MCF 10A (cell line): ENCODE measurements at places on chromosomes 4 and X. TPM values are rescaled to one million over a fixed set of nuclear protein-coding genes. Genes with fewer than 3 reads are reported as not detected.

Gene DCAF8L2
- total RNA-seq: not detected in 2 replicates

Gene PRDM8
- 4.8 and 4.9 TPM in 2 replicates for total RNA-seq

DNA sequence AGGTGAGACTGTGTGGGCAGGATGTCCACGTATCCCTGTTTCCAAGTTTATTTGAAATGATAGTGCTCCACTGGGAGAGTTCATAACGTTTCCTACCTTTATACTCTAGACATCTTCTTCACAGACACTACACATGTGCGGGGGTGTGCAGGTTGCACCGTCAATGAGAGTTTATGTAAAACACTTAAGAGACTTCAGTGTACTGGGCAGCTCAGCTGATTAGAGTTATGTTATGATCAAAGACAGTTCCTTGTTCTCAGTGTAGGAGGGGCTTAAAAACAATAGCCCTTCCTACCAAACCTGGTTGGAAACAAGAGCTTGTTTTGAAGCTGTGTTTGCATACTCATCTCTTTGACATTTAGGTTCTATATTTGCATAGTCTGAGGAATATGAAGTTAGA, 326.9 kb upstream of the AGA start:
- no peak for DNase-seq

Gene PSAPL1
- not detected in 2 replicates for total RNA-seq

DNA sequence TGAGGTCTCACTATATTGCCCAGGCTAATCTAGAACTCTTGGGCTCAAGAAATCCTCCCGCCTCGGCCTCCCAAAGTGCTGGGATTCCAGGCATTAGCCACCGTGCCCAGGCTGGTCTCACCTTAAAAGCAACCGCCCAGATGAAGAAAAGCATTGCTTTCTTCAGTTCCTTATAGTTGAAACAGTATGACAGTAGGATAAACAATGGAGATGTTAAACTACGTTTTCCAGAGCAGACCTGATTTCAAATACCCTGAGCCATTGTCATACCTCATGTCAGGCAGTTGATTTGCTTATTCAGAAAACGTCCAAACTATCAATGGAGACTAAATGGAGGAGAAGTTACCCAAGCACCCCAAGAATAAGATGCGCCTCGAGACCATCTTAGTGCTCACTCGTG, 26.3 kb upstream of the TMEM131L start:
- no peak for DNase-seq

- DNase-seq: no peak
Observed at GRCh38 chr4:123871341-123871740, 474.7 kb downstream of the SPRY1 start.

GRCh38 chrX:153706799-153707198, 17.4 kb downstream of the BCAP31 start:
- DNase-seq: no peak

GRCh38 chr4:10731690-10732089, 47.1 kb upstream of the CLNK start:
- no peak for DNase-seq

- no peak for DNase-seq
Observed at GRCh38 chrX:143296521-143296920, 220.8 kb downstream of the SPANXN3 start.

DNA sequence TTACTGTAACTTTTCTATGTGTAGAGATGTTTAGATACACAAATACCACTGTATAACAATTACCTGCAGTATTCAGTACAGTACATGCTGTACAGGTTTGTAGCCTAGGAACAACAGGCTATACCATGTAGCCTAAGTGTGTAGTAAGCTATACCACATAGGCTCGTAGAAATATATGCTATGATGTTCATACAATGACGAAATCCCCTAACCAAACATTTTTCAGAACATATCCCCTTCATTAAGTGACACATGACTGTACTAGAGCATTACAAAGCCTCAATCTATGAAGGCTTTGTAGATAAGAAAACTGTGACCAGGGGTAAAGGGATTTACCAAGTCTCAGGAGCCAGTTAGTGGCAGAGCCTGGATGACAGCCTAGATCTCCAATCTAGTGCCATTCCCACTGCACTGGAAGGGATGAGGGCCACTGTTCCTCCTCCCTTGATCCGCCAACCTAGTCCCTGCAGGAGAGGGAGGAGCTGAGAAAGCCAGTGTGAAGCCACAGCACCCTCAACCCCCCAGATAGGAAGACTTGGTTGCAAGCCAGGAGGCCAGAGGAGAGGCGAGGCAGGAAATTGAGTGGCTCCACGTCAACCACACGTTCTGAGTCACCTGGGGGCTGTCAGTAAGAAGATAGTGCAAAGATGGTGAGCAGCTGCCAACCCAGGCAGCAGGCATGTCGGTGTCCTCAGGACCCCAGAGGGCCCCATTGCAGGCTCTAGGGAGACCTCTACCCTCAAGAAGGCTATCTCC, 227.7 kb downstream of the BCOR start:
- peak; percentile 79 for DNase-seq

DNA sequence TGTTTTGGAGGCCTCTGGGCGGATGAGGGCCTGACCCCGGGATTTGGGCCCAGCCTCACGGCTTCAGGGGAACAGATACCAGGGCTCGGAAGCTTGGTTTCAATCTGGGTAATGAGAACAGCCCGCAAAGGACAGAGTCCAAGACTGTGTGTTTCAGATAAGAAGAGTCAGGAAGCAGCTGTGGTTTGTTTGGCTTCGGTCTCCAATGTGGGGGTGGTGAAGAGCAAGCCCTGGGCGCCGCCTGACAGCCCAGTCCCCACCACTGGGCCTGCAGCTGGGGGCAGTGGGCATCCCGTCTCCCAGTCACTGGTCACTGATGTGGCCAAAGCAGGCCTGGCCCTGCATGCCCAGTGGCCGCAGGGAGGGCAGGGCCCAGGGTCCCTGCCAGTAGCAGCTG, 9.1 kb downstream of the WFS1 start:
- DNase-seq: no peak

- DNase-seq: no peak
Observed at GRCh38 chr4:59571805-59572430, 1628.2 kb upstream of the ADGRL3 start.

- no peak for DNase-seq
Observed at GRCh38 chr4:10226756-10227155, 110.2 kb upstream of the WDR1 start.

DNA sequence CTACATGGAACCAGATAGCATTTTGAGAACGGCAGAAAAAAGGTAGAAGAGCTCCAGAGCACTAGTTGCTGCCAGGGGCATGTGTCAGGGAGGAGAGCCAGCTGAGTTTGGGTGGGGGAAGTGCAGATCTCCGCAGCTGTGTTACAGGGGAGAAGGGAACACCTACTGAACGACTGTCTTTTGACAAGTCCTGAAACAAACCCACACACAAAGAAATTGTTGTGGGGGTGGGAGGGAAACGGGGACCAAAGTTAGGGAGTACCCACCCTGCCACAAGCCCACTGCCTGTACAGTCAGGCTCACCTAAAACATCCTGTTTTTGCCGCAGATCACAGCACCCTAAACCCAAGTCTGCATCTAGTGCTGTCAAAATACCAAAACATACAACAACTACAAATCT, 55.5 kb downstream of the LEF1 start:
- no peak for DNase-seq

DNA sequence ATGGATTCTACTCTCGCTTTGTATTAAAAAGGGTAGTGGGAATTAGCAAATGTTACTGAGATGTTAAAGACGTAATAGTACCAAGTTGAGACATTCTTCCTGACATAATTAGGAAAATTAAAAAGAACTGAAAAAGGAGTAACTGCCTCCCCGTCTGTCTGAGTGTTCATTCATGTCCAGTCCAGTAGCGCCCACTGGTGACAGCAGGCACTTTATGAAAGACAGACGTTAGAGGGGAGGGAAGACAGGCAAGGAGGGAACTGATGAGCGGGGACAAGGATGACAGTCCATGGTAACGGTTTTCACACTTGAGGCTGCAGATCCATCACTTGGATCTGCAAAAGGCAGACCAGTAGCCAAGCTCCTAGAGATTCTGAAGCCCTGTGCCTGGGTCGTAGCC, 326.7 kb downstream of the STK32B start:
- DNase-seq: peak; percentile 55

- no peak for DNase-seq
Observed at GRCh38 chr4:165210566-165210965, 3.2 kb downstream of the KLHL2 start.

Gene SHROOM4
- total RNA-seq: 0.12 TPM in 1 of 2 replicates, not detected in the other

DNA sequence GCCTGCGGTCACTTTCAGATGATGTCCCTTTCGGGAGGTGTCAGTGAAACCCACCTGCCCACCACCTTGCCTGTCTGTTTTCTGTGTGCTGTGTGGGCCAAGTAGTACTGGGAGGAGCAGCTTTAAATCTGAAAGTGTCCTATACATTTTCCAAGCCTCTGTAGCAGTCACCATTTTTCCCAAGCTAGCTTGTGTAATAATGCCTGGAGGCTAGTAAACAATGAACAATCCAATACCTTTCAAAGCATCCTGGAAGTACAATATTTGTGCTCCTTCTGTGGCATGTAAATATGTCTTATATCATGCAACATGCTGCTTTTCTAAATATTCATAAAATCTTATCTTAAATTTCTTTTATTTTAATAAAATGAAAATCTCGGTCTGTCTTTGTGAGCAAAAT, 111.6 kb upstream of the C1GALT1C1 start:
- peak; percentile 69 for DNase-seq

DNA sequence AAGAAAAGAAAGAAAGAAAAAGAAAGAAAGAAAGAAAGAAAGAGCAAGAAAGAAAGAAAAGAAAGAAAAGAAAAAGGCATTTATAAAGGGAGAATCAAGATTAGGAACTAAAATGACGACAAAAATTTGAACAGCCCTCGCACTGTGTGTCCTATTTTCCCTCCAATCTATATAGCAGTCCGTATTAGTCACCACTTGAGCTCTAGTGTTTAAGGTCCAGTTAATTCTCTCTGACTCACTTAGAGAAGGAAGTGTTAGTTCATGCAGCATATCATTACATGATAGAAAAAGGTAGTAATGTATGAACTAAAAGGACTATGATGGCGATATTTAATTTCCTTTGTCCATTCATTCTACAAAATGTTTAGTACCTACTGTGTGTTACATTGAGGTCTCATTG, 122.7 kb downstream of the CBLL2 start:
- peak; percentile 52 for DNase-seq

DNA sequence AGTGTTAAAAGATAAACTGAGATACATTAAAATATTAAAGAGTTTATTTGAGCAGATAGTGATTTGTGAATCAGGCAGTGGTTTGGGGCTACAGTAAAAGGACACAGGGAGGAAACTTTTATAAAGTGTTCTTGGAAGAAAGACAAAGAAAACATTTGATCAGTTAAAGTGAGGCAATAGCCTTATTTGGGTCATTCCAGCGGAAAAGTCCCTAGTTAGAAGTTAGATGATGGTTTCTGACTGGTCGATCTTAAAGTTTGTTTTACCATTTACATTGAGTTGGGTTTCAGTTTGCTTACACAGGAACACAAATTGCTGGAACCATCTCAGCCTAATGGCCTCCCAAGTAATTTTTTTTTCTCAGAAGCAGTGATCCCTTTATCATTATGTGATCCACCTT, 69.7 kb downstream of the PPP1R2C start:
- DNase-seq: peak; percentile 36

Gene CACNA1F
- not detected in 2 replicates for total RNA-seq

Gene RHOXF2B
- total RNA-seq: not detected in 2 replicates

Gene SUPT20HL2
- not detected in 2 replicates for total RNA-seq

Gene FAM47A
- not detected in 2 replicates for total RNA-seq

GRCh38 chrX:11781734-11782370, 23.8 kb downstream of the MSL3 start:
- no peak for DNase-seq

Gene HERC6
- 1.7 and 2.4 TPM in 2 replicates for total RNA-seq

Gene RTL9
- not detected in 2 replicates for total RNA-seq
